GM04504 (cell line): ENCODE measurements at places on chromosomes 1 and 21.
A peak's percentile ranks its signal among the peaks of the same experiment; 100 is the strongest.

DNA sequence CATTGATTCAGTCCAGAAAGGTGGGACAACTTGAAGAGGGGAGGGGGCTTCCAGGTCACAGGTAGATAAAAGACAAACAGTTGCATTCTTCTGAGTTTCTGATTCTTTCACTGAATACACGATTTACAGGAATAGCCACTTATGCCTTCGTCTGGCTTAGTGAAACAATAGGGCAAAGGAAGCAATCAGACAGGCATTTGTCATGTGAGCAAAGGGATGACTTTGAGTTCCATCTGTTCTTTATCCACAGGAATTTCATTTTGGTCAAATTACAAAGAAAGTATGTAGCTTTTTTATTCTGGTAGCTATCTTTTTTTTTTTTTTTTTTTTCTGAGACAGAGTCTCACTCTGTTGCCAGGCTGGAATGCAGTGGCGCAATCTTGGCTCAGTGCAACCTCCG lies 202.5 kb downstream of the TTLL7 start:
- DNase-seq: peak; percentile 35

GRCh38 chr1:182725259-182726255 lies 41.2 kb upstream of the RGS8 start:
- no peak for DNase-seq

GRCh38 chr1:214360525-214361164 lies 79.7 kb downstream of the SMYD2 start:
- DNase-seq: no peak

- DNase-seq: no peak
These were observed 22.5 kb downstream of the MMEL1 start for GRCh38 chr1:2610036-2610959.

DNA sequence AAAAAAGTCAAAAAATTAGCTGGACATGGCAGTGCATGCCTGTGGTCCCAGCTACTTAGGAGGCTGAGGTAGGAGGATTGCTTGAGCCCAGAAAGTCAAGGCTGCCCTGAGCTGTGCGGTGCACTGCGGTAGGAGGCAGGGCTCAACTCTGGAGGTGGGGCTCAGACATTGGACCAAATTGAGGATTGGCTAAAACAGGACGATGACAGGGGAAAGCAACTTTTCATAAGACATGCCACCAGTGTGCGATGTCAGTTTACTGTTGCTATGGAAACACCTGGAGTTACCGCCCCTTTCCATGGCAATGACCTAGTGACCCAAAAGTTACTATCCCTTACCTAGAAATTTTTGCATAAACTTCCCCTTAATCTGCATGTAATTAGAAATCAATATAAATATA lies 85.3 kb downstream of the DISP3 start:
- no peak for DNase-seq

DNA sequence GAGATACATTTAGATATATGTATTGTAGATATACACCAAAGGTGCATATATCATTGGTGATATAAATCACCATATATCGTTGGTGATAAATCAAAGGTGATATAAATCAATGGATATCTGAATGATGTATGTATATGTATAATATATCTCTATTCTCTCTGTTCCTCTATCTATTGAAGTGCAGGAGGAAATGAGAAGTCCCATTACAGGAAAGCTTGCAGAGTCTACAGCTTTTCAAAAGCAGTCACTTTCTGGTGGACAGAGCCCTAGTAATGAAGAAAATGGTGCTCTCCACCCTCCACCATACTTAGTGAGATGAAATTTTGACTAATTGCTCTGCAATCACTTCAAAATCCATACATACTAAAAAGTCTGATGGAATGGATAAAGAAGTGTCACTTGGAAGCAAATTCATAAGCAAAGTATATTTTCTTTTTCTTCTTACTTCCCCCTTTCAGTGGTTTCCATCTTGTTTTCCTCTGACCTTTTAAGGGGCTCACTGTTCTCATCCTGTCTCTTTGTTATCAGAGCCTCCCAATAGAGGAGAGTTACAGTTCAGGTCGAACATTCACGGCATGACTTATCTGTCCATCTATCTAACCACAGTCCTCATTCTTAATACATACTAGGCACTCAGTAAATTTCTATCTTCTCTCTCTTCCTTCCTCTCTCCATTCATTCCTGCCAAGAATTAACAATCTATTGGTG lies 227.2 kb downstream of the KCNJ6 start:
- no peak for DNase-seq

GRCh38 chr1:217977943-217978342 lies 307.1 kb upstream of the RRP15 start:
- no peak for DNase-seq

DNA sequence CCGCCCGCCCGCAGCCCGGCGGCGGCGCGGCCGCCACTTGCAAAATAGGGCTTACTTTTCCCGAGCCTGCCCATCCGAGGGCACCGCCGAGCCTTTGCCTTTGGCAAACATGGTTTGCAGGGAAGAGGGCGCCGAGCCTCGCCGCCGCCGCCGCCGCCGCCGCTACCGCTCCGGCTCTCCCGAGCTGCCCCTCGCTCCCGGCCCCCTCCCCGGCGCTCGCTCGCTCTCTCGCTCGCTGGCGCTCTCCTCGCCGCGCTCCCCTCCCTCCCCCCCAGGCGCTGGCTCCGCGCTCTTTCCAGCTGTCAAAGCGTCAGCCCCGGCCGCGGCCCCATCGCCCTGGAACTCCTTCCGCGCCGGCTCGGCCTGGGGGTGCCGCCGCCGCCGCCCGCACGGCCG lies 298 bp downstream of the SSBP3 start:
- DNase-seq: no peak

DNA sequence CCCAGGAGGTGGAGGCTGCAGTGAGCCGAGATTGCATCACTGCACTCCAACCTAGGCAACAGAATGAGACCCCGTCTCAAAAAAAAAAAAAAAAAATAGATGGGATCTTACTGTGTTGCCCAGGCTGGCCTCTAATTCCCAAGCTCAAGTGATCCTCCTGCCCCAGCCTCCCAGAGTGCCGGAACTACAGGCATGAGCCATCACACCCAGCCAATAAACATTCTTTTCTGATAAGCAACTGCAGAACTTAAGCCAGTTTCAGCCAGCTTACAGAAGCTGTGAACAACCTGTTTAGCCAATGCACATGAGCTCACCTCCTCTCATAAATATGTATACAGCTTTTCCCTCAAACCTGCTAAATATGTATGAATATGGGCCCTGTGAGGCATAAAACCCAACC lies 3.1 kb upstream of the MIIP start:
- DNase-seq: no peak

- no peak for DNase-seq
These were observed 585.6 kb downstream of the PTBP2 start for GRCh38 chr1:97307151-97307550.

- no peak for DNase-seq
These were observed 32.2 kb downstream of the SIPA1L2 start for GRCh38 chr1:232597721-232598120.
